ENCODE measurements at places on chromosomes 3 and 15.
A peak's percentile ranks its signal among the peaks of the same experiment; 100 is the strongest.

DNA sequence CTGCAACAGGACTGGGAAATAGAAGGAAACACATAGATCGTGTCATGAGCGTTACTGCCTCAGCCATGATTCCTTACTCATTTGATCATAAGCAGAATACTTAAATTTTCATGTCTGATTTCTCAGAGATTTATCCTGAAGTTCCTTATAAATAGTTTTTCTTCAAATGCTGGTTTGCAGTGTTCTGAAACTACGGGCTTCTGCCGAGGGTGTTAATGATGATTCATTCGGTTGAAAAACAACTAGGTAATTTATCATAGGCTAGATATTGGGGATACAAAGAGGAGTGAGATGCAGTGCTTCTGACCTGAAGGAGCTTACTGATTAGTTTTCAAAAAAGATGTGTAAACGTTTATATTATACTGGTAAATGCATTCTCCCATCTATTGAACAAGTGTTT, 428.9 kb downstream of the NLGN1 start:
- no peak for DNase-seq

DNA sequence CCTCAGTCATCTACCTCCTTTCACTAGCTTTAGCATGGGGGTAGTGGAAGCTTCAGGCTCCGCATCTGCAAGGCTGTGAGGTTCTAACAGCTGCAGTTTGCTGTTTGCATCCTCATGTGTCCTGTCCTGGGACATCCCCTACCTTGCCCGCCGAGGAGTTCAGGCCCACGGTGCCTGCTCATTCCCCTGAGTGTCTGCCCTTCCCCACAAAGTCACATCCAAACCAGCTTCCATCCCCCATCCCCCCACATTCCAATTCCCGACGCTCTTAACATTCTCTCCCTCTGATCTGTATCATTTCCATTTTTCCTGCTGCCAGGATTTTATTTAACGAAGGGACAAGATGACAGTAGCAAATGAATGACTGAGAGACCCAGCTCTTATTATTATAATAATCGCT, 43.8 kb downstream of the HRH1 start:
- no peak for DNase-seq

- DNase-seq, result no peak
These were observed 51.9 kb downstream of the SLC41A3 start for GRCh38 chr3:126031981-126032471.

GRCh38 chr3:149089395-149089794, 3.1 kb upstream of the HLTF start:
- DNase-seq, result no peak

DNA sequence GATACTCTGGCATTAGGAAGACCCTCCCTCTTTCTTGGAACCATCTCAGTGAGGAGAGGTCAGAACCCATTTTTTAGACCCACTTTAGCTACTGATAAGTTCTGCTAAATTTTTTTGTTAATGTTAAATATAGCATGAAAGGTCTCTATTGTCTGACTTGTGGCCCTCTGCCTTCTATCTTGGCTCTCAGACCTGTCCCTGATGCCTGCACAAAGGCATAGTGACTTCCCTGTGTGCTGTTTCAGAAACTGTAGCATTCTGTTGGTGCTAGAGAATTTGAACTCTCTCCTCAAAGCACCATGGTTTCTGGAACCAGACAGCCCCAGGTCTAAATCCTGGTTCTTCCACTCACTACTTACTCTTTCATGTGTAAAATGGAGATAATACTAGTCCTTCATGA, 15.4 kb downstream of the MAPKBP1 start:
- no peak for DNase-seq

DNA sequence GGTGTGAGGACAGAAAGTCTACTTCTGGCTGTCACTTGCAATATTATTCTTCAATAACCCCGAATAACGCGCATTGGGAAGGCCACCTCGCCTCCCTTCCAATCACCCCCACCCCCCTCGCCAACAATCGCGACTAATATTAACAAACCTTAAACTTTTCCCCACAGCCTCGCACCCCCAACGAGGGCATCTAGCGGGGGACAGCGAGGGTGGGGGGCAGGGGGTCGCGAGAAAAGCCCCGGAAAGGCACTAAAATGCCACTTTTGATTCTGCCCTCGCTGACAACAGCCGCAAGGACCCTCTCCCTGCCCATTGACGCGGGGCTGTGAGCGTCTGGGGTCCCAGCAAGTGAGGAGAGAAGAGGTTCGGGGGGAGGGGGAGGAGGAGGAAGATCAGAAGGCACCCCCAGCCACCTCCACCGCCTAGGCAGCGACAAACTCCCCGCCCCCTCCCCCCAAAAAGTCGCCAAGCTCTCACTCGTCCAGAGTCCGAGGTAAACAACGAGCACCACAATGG, 868 bp downstream of the SATB1 start:
- peak; percentile 37 for DNase-seq

GRCh38 chr15:41989573-41990242, 17.4 kb upstream of the EHD4 start:
- DNase-seq, result peak; percentile 92

DNA sequence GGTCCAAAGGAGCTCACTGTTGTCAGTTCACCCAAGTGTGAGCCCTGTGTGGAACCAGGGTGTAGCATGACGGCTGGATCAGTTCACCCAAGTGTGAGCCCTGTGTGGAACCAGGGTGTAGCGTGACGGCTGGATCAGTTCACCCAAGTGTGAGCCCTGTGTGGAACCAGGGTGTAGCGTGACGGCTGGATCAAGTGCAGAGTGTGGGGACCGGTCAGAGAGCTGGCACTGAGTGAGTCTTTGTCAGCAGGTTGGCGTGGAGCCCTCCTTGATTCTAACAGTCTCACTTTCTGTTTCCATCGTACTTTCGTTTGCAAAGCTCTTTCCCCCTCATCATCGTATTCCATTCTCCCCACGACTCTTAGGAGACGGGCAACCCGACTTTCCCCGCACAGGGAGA, 57.9 kb upstream of the DLG1 start:
- no peak for DNase-seq

DNA sequence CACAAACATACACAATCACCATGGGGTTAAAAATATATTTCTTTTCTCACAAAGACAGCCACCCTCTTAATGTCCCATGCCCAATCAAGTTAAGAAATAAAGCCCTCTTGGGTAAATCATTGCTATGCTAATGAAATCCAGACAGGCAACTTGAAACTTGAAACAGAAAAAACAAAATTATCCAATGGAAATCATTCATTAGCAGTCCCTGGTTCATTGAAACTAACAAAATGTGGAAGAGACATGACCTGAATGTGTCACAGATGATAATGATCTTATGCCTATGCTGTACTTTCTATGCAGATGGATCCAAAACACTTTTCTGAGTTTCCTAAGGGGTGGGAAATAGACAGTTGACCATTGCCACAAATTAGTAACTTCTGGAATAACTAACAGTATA, 983.7 kb downstream of the MCTP2 start:
- no peak for DNase-seq

DNA sequence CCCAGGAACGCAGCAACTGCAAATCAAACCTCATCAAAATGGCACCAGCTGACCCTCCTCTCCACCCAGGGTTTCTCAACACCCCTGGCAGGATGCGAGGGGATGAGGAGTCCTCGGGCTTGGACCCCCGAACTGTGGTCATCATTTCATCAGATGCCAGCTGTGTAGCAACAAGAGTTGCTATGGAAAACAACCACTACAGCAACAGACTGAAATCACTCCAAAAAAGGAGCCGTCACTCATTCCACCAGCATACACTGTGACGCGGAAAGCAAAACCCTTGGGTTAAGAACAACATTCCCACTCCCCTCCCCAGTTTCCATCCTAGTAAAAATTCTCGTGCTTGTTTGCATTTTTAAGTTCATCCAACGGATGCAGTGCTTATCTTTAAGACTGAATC, 40.1 kb downstream of the VGLL4 start:
- no peak for DNase-seq

DNA sequence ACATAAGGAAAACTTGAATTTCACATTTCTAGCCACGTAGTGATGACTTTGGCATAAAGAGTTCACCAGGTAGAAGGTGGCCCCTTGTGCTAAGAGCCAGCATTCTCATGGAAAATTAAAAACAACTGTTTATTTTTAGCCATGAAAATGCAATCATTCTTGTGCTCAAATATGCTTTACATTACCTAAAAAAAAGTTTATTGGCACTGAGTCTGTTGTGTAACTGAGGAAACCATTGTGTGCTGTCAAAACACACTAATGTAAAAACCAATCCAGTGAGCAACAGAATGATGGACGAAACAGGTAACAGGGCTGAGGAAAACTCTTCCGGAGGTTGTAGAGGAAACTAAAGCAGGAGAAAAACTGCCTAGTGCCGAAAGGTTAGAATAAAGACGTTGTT, 287.0 kb upstream of the TMC3 start:
- DNase-seq, result no peak

GRCh38 chr15:67130673-67131601, 65.5 kb downstream of the SMAD3 start:
- DNase-seq, result no peak

DNA sequence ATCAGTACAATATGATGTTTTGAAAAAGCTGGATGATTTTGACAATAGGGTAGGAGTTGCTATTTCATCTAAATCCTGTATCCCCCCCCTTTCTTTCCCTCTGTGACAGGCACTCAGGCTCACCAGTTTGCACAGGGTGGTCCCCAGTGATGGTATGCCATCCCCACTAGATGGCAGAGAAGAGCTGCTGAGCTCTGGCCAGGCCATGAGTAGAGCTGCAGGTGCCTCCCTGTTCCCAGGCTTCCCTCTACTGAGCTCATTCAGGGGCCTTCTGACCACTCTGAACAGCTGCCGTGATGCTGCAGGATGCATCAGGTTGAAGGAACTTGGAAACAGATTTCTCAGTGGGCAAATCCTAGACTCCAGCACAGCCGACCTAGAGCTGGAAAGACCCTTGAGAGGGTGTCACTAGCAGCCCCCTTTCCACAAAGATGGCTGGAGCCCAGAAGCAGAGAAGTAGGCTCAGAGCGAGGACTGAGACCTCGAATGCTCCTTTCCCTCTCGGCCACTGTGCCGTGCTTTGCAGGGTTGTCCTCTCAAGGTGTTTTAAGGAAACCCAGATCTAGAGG, 45.1 kb downstream of the EFCAB12 start:
- peak; percentile 83 for DNase-seq

GRCh38 chr3:10238345-10239183, 9.7 kb upstream of the TATDN2 start:
- DNase-seq, result no peak

DNA sequence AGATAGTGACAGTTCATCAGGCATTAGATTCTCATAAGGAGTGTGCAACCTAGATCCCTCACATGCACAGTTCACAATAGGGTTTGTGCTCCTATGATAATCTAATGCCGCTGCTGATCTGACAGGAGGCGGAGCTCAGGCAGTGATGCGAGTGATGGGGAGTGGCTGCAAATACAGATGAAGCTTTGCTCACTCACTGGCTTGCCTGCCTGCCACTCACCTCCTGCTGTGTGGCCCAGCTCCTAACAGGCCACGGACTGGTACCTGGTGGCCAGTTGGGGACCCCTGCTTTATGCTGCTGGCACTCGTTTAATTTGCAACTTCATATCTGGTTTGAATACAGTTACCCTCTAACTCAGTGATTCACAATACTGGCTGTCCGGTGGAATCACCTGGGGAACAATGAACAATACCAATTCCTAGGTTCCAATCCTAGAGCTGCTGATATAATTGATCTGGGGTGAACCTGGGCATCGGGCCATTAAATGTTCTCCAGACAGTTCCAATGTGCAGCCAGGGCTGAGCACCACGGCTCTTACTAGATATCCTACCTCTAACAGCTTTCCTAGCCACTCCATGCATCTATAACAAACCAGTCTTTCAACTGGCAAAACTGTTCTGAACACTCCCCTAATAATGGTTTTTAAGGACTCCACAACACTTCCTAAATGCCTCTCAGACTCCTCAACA, 131.4 kb downstream of the ATP1B3 start:
- DNase-seq, result no peak

DNA sequence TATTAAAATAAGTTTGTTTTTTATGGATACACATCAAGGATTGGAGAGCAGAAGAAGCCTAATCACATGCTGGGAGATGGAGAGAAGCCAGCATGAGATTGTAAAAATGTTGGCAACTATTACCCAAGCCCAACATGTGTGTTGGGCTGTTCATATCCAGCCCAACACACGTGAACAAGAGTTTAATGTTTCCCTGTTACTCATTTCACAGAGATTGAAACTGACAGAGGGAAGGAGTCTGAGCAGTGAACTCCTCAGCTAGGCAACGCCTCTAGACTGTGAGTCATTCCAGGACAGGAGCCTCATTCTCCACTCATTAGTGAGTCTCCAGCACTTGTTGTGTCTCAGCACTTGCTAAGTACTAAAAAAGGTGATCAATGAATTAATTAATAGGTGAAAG, 43.2 kb upstream of the CMSS1 start:
- no peak for DNase-seq

GRCh38 chr15:32941823-32942222, 224.0 kb downstream of the GREM1 start:
- peak; percentile 5 for DNase-seq

- peak; percentile 79 for DNase-seq
These were observed 166.2 kb downstream of the CHDH start for GRCh38 chr3:53680028-53680427.

- DNase-seq, result no peak
These were observed 1037.0 kb upstream of the CFAP20DC start for GRCh38 chr3:60086811-60087210.

DNA sequence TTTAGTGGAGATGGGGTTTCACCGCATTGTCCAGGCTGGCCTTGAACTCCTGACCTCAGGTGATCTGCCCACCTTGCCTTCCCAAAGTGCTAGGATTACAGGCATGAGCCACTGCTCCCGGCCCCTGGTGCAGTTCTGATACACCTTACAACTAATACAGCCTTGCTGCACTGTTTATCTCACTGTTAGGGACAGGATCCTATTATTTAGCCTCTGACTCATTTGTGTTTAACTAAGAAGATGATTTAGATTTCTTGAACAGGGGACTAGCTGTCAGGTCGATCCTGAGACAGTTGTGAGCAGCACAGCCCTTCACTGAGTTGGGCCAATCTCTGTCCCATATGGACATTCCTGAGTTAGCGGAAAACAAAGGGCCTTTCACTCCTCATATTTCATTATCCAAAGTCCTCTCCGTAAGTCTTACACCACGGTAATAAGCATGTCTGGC, 19.2 kb downstream of the GYG1 start:
- no peak for DNase-seq

DNA sequence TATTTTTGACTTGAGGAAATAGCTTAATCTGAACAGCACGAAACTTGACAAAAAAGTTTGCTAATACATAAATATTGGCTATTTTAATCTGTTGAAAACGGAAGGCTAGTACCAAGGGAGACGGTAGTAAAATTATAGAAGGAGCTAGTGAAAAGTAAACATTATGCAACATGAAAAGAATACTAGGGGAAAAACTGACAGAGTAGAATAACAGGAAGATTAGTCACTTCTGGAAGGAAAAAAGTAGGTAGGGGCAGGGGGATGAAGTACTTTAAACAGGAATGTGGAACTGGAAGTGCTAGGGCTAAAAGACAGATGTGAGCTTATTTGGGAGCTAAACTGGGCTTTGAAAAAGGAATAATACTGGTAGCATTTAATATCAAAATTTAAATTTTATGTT, 60.1 kb downstream of the MBNL1 start:
- DNase-seq, result no peak

DNA sequence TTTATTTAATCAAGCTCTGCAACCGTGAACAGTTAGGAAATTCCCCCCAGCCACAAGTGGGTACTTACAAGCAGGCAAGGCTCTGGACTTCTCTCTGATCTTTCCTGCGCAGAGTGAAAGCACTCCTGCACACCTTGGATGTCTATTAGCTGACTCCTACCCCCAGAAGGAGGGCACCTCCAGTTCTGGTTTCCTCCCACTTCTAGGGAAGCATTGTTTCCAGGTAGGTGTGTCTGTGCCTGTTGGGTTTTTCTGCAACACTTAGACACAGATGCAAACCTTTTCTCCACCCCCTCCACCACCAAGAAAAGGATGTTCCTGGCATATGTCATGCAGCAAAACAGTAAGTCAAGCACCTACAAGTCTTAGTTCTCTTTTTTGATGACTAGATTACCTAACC, at the start of gene ZBED2:
Gene ZBED2, minus strand, starts transcription at position 115 of the 400 bp plus-strand sequence. CDS start 1,145 bp downstream, outside the sequence.
- no peak for DNase-seq
